ENCODE measurements at places on chromosomes 11 and 22. TPM values are rescaled to one million over a fixed set of nuclear protein-coding genes. Genes with fewer than 3 reads are reported as not detected.

KRTAP5-11 gene
- not detected for total RNA-seq

PGA4 gene
- total RNA-seq = not detected

MCHR1 gene
- total RNA-seq = not detected

MAJIN gene
- total RNA-seq = not detected

GRCh38 chr11:73312036-73312435 is 4.0 kb downstream of the ARHGEF17 start:
- DNase-seq = no peak

GRCh38 chr11:33965032-33965431 is 73.2 kb upstream of the LMO2 start:
- no peak for DNase-seq

DNA sequence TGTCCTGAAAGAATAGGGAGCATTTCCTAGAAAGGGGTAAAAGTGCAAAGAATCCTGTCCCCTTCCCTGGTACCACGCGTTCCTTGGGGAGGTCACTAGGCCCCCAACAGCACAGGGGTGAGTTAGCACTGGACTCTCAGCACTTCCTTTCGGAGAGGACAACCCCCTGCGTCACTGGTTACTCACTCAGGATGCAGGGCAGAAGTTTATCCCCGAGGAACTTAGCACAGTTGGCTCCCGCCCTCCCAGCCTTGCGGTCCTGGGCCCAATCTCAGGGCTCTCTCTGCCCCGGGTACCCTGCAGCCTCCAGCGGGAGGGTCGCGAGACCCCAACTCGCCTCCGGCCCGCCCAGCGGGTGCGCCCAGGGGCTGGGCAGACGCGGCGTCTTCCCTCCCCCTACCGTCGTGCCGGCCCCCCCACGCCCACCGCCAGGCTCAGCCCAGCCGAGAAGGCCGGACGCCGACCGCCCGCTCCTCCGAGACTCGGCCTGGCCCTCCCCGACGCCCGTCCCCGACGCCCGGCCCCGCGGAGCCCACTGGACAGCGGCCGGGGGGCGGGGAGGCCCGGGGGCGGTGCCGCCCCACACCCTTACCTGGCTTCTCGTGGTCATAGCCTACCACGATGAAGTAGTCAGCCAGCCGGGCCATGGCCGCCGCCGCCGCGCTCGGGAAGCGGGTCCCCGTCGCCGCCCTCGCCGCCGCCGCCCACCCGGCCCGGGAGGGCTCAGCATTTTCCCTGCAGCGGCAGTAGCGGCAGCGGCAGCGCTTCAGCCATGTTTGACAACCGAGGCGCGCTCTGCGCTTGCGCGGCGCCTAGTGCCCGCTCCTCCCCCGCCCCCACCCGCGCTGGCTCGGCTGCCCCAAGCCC is at the start of gene SBF2:
Gene SBF2, minus strand, starts transcription at position 797 of the 867 bp plus-strand sequence. Its CDS starts 150 bp downstream, at position 647.
- peak; percentile 82 for DNase-seq

DNA sequence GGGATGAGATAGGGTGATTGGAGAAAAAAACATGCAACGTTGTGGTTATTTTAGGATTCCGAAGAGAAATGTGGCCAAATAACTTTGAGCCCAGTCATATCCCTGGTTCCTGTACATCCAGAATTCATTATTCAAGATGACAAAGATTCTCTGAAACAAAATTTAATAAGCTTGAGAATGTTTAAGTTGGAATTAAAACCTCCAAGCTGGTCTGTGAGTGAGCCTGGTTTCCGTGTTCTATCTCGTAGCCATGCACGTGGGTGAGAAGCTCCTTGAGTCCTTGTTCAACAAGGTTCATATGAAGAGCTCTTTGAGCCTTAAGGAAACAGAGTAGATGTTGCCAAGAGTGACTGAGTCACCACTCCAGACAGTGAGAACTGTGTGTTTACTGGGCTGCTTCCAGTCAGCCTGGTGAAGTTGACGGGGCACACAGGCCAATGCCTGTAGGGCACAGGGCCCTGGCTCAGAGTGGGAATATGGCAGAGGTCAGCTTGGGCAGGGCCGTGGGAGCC is 206.5 kb downstream of the NAV2 start:
- peak; percentile 91 for DNase-seq

Data from pulmonary artery endothelial cell (primary cell).